ENCODE measurements at places on chromosomes 11 and 22. TPM values are rescaled to one million over a fixed set of nuclear protein-coding genes. Genes with fewer than 3 reads are reported as not detected.

OR51A4 gene
- total RNA-seq = not detected

HMOX1 gene
- total RNA-seq = 0.39 TPM

SPI1 gene
- total RNA-seq = not detected

EMID1 gene
- not detected for total RNA-seq

OR8J3 gene
- total RNA-seq = not detected
